ENCODE measurements at places on chromosomes 12 and 14. TPM values are rescaled to one million over a fixed set of nuclear protein-coding genes. Genes with fewer than 3 reads are reported as not detected.

The PELI2 gene
- 0.28 TPM for total RNA-seq

The CCDC184 gene
- 0.74 TPM for total RNA-seq

The LRCOL1 gene
- not detected for total RNA-seq

The FAM90A1 gene
- total RNA-seq = not detected

The COPZ1 gene
- 175 TPM for total RNA-seq

The GALNT4 gene
- total RNA-seq = 5.1 TPM

The IAPP gene
- not detected for total RNA-seq

The NEUROD4 gene
- not detected for total RNA-seq

The EXOC3L4 gene
- total RNA-seq = 2.6 TPM

The CLEC4A gene
- total RNA-seq = 0.33 TPM

The SIX6 gene
- not detected for total RNA-seq

The MYF6 gene
- total RNA-seq = not detected

The RASSF9 gene
- 0.33 TPM for total RNA-seq

The RNASE3 gene
- not detected for total RNA-seq

The DYNLL1 gene
- 482 TPM for total RNA-seq

The SLCO1B3 gene
- 0.85 TPM for total RNA-seq

The P2RX2 gene
- 1.2 TPM for total RNA-seq

The TMBIM4 gene
- total RNA-seq = 115 TPM

The B4GALNT3 gene
- 2.3 TPM for total RNA-seq

The LRTM2 gene
- not detected for total RNA-seq

The SLC25A21 gene
- 2.1 TPM for total RNA-seq

The KCNA5 gene
- not detected for total RNA-seq

The LRP1-AS gene
- total RNA-seq = not detected

The OR6C2 gene
- total RNA-seq = not detected

The ISM2 gene
- 2.6 TPM for total RNA-seq

The SMCO2 gene
- total RNA-seq = 0.36 TPM

The IRAK3 gene
- 2.4 TPM for total RNA-seq

The LARP4 gene
- total RNA-seq = 92.7 TPM

The POP5 gene
- total RNA-seq = 43.7 TPM

The BBOF1 gene
- total RNA-seq = 1.9 TPM

The HOXC11 gene
- 17.0 TPM for total RNA-seq

The HOXC4 gene
- 22.7 TPM for total RNA-seq

The KRT71 gene
- total RNA-seq = not detected

The SERPINA10 gene
- total RNA-seq = 0.03 TPM

The SLCO1A2 gene
- total RNA-seq = not detected

The PTPRQ gene
- total RNA-seq = not detected

The JDP2 gene
- 17.5 TPM for total RNA-seq

The PLXNC1 gene
- total RNA-seq = 0.57 TPM

The GALNT16 gene
- 0.72 TPM for total RNA-seq

The SMIM41 gene
- total RNA-seq = not detected

The GYS2 gene
- total RNA-seq = not detected

The CLECL1 gene
- total RNA-seq = not detected

The MYG1 gene
- 77.4 TPM for total RNA-seq

The ALDH6A1 gene
- total RNA-seq = 2.1 TPM

The POU6F1 gene
- 3.1 TPM for total RNA-seq

The VAMP1 gene
- 11.2 TPM for total RNA-seq

The TMEM116 gene
- 10.2 TPM for total RNA-seq
